ENCODE measurements at places on chromosomes 11 and 22. TPM values are rescaled to one million over a fixed set of nuclear protein-coding genes. Genes with fewer than 3 reads are reported as not detected.

GRCh38 chr11:48043111-48043990 is 63.0 kb downstream of the PTPRJ start:
- no peak for DNase-seq

GRCh38 chr11:93958991-93959390 is 62.2 kb upstream of the HEPHL1 start:
- no peak for DNase-seq

The MIAT gene
- 0.82 TPM for total RNA-seq

The OR52E2 gene
- total RNA-seq = not detected
